ENCODE measurements at places on chromosomes 1 and 21. TPM values are rescaled to one million over a fixed set of nuclear protein-coding genes. Genes with fewer than 3 reads are reported as not detected.
A peak's percentile ranks its signal among the peaks of the same experiment; 100 is the strongest.

DNA sequence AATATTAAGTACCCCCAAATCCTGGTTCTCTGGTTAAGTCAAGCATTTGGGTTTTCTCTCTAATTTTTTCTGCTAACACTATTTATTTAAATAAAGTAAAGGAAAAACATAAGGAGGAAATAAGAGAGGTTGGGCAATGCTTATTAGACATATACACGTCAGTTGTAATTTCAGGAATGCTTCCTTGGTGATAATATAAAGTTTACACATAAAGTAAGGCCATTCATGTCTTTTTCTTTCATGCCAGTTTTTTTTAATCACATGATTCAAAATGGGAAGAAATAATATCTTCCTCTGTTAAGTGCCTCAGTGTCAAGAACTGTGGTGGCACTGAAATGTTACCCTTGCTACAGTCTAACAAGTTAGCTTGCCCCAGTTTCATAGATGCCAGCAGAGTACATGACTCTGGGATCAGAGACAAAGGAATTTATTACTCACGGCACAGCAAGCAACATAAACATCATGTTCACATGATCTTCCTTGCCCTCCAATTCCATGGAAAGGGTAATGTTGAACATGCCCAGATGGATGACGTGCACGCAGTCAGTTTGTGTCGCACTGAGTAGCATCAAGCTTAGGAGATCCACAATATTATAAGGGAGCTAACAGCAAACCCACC is 184.9 kb downstream of the PLA2G4A start:
- DNase-seq, result no peak

DNA sequence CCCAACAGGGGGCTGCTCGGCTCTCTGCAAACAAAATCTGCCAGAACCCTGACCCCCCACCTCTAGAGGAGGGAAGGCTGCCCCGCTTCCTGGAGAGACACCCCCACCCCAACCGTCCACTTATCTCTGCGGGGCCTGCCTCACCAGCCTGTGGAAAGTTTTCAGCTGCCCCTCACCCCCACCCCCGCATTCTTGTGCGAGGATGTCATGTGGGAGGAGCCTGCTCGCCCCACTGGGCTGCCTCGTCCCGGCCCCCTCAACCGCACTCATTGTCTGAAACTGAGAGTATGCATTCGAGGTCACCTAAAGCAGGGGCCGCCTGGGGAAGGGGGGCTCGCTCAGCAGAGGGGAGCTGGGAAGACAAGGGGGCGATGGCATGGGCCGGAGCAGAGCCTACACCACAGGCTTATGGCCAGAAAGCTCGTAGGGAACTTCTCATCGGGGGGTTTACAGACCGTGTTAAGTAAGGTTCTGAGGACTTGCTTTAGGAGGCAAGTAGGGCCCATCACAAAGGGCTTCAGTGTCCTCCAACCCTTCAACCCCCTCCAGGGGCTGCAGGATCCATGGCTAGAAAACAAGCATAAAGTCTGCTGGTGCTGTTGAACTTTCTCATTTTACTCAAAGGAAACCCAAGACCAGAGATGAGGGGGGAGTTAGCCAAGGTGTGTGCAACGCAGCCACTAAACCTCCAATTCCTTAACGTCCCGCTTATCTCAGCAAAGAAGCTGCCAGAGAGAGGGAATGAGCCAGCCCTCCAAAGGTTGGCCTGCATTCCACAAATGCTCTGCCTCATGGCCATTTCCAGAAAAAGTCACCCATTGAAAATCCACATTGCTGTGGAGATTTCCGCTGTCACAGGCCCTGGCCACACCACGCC is 9.4 kb downstream of the EPHA2 start:
- peak; percentile 72 for DNase-seq

DNA sequence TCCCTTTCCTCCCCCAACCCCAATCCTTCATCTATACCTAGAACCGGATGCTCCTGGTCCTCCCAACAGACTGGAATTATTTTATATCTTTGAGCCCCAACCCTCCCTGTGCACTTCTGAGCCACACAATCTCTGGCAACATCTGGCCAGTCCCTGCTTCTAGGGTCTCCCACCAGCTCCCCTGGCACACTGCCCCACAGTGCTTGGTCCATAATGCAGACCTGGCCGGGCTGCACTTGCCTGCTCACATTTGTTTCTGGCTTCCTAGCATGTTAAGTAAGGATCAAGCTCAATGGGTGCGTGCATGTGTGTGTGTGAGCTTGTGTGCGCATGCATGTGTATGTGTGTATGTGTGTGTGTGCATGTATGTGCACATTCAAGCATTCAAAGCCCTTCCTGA is 8.8 kb downstream of the TRIM62 start:
- no peak for DNase-seq

- no peak for DNase-seq
These were observed 326.8 kb downstream of the HLX start for GRCh38 chr1:221206076-221206475.

DNA sequence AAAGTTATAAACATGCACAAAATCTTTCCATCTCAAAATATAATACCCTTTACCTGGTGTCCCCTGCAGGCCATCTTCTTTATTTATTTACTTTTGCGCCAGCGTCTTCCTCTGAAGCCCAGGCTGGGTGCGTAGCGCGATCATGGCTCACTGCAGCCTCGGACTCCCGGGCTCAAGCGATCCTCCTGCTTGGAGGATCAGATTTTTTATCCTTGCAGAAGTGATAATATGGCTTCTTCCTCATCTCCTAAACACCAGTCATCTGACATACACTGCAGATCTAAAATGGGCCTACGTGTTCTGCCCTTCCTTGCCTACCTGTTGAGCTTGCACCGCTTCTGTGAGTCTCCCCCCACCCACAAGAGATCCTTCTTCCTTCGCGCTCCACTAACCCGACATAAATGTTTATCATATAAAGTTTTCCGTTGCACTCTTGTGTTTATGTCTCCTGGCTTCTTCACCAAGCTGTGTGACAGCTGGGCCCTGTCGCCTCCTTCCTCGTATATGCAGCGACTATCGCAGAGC is 506 bp upstream of the SRP9 start:
- DNase-seq, result no peak

DNA sequence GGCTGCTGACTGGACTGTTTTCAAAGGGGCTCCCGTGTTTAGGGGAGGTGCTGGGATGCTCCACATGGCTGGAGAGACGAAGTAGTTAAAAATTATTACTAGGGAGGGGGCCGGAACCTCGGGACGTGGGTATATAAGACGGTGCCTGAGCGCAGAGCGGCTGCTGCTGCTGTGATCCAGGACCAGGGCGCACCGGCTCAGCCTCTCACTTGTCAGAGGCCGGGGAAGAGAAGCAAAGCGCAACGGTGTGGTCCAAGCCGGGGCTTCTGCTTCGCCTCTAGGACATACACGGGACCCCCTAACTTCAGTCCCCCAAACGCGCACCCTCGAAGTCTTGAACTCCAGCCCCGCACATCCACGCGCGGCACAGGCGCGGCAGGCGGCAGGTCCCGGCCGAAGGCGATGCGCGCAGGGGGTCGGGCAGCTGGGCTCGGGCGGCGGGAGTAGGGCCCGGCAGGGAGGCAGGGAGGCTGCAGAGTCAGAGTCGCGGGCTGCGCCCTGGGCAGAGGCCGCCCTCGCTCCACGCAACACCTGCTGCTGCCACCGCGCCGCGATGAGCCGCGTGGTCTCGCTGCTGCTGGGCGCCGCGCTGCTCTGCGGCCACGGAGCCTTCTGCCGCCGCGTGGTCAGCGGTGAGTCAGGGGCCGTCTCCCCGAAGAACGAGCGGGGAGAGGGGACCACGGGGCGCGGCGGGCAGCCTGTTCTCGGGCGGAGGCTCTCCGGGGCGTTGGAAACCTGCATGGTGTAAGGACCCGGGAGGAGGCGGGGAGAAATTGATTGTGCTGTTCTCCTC is at the start of gene CHODL:
Gene CHODL, plus strand, starts transcription at position 163 of the 793 bp plus-strand sequence. Its CDS starts 391 bp downstream, at position 554.
- DNase-seq, result peak; percentile 59

- DNase-seq, result no peak
These were observed 8.1 kb upstream of the TSPAN1 start for GRCh38 chr1:46166521-46167462.

- DNase-seq, result peak; percentile 63
These were observed 664 bp downstream of the BACE2 start for GRCh38 chr21:41168391-41169257.

GRCh38 chr1:3012456-3013291 is 8.6 kb upstream of the ACTRT2 start:
- peak; percentile 2 for DNase-seq

DNA sequence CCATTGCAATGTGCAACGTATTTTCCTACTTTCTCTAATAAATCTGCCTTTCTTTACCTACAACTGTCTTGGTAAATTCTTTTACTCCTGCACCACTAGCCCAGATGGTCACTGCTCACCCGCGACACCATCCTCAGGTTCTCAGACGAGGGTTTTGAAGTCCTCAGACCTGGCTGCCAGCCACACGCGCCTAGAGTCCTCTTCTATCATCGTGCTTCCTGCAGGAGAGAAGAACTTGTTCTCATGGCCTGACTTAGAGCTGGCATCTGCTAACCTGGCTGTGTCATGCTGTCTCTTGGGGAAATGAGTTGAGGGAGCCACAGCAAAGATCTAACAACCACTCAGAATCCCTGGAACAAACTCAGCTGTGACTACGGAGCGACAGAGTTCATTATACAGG is 30.3 kb upstream of the PGBD5 start:
- no peak for DNase-seq

DNA sequence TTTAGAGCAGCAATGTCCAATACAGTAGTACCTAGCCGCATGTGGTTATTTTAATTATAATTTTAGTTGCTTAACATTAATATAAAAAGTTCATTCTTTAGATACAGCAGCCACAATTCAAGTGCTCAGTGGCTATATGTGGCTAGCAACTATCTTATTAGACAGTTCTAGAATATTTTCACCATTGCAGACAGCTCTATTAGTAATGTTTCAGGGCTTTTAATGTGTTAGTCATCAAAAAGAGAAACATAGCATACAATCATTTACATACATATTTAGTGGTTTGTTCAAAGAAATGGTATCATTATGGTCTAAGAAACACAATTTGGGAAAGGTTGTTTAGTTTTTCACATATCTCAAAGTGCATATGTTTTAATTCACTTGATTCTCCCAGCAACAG is 66.6 kb upstream of the DYNLT5 start:
- DNase-seq, result no peak

GRCh38 chr21:28159396-28159795 is 833.3 kb downstream of the LTN1 start:
- no peak for DNase-seq

DNA sequence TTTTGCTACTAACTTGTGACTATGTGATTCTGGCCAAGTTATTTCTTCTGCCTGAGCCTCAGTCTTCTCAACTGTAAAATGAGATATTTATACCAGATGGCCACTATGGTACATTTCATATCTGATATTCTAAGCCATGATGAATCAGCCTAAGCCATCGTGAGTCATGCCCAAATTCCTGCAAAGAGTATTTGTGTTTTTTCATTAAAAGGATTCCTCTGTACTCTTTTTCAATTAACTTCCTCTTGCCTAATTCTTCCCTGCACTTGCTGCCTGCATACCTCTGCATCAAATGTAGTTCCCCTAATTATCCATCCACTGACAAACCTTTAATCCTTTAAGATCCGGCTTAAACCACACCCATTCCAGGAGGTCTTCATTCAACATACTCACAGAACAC is 575.1 kb upstream of the BEND5 start:
- DNase-seq, result no peak

- no peak for DNase-seq
These were observed 22.7 kb downstream of the PRKACB start for GRCh38 chr1:84166797-84167196.

DNA sequence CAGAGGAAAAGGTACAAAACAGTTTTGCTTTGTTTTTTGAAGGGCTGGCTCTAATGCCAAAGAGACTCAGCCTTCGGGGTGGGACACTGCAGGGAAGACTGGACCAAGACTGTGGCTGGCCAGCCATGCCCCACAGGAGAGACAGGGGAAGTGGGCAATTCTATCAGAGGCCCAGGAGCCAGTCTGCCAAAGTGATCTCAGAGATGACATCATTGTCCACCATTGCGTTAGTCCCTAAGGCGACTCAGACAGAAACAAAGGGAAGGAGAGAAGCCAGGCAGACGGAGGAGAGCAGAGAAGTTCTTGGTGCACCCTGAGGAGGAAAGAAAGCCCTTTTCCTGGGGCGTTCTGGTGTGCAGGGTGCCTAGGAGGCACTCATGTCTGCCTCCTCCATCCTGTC is 26.4 kb downstream of the OPTC start:
- no peak for DNase-seq

- no peak for DNase-seq
These were observed 44.5 kb downstream of the TRIM33 start for GRCh38 chr1:114466334-114467014.

- no peak for DNase-seq
These were observed 42.2 kb upstream of the KANK4 start for GRCh38 chr1:62361431-62361830.

DNA sequence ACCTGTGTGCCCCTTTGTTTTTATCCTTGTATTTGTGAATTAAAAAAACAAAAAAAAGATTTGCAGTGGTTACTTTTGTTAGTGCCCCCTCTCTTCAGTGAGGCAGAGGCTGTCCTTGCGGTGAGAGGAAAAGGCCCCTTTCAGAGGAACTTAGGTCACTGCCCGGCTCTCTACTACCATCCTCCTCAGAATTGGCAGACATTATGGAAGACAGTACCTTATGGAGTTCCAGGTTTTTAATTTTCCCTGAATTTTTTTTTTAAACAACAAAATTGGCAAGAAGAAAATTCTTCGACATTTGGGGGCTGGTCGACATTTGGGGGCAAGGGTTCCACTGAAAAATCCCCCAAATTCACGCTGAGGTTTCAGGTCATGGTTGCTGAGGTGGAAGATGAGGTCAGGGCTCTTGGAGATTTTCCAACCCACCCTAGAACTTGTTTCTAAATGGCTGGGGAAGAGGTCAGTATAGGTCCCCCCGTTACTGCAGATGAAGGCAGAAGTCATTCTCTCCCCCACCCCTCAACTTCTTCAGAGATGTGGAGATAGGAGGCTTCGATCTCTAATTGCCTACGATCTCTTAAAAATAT is 5.3 kb downstream of the RXFP4 start:
- no peak for DNase-seq

Gene OLFM3
- total RNA-seq, result 0.73 TPM

Gene C8B
- total RNA-seq, result not detected

Gene NR1I3
- total RNA-seq, result not detected

Gene FNDC5
- 2.0 TPM for total RNA-seq

Gene EPRS1
- 169 TPM for total RNA-seq

Gene RBP7
- total RNA-seq, result 7.2 TPM

Gene LDLRAD1
- not detected for total RNA-seq

Gene C1orf167
- 1.3 TPM for total RNA-seq

Gene AIRE
- not detected for total RNA-seq

Gene KCNJ10
- 2.2 TPM for total RNA-seq

Gene FOXO6
- 3.8 TPM for total RNA-seq

Gene PLCH2
- 0.19 TPM for total RNA-seq

Gene SPRR2E
- total RNA-seq, result not detected

Gene NTNG1
- 4.1 TPM for total RNA-seq

Gene SELENBP1
- 20.0 TPM for total RNA-seq

Gene BEND5
- total RNA-seq, result 6.5 TPM
